ENCODE measurements at places on chromosomes 3 and 15.

DNA sequence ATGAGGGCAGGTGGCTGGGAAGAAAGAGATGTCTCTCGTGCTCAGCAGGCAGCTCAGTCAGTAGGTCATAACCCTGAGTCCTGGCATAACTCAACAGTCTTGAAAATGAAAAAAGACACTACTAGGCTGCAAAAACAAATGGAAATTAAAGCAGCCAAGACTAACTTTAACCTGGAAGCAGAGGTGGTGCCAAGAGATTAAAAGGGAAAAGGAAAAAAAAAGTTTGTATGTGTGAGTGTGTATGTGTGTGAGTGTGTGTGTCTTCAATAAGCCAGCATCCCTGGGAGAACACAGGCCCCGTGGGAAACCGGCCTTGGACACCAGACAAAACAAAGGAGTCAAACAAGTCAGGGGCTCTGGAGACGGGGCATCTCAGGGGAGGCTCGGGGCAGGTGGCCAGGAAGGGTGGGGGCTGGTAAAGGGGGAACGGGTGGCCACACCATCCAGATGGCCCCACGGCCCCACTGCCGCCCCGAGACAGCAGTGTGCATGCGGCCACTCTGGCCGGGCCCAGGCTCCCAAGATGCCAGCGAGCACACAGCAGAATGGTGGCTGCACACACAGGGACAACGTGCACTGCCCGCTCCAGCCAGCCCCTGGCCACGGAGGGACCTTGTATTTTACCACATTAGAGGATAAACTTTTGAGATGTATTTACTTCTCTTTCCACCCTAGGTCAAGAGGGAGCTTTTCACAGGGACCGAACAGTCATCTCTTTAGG lies 23.8 kb downstream of the CYFIP1 start:
- DNase-seq = no peak

GRCh38 chr3:170322566-170323269 lies 34.8 kb upstream of the SKIL start:
- no peak for DNase-seq

DNA sequence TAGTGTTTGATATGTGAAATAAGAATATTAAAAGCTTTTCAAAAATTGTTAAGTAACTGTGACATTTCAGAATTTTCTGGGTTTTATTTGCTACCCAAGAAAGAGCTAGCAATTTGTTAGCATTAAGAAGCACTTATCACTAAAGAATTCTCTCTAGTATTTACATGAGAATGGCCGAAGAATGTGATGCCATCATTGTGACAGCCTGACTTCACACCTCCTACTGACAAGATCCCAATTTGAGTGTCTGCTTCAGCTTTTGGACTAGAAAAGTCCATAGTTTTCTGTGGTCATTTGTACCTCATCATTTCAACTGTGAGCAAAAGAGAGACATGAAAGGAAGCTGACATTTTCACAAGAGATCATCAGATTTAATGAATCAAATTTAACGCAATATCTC lies 548.1 kb upstream of the AGTR1 start:
- no peak for DNase-seq

DNA sequence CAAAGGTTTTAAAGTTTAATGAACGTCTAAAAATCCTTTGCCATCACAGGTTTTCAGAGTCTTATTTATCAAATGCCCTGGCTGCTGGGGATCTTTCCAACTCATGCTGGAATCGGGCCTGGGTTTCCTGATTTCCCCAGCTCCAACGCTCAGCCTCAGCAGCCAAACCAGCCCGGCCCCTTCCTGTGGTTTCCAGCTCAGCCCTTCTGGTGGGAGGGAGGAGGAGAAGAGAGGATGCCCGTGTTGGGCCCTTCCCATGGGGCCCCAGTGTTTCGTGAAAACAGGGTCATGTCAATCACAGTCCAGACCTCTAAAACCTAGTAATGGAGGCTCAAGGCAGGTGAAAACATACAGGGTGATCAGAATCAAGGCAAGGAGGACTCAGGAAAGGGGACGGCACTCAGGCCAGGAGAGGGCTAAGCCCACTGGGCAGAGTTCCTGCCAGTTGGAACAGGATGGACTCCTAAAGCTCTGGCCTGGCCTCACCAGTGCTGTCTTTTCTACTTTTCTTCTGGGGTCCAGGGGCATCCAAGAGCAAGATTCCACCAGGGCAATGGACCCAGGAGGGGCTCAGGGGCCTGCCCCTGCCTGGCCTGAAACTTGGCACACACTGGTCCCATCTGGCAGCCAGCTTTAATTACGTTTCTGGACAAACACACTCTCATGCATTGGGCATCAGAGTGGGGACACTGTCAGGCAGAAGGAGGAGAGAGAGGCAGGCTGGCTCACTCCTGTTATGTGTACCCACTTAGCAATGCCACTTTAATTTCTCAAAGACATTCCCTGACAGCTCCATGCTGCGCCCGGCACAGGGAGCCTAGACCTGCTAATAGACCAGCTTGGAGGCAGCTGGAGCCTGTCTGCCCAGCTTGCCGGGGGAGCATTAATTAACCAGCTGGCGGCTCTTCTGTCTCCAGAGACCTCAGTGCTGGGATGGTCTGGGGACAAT lies 194.6 kb downstream of the FAM43A start:
- DNase-seq = peak; percentile 35

DNA sequence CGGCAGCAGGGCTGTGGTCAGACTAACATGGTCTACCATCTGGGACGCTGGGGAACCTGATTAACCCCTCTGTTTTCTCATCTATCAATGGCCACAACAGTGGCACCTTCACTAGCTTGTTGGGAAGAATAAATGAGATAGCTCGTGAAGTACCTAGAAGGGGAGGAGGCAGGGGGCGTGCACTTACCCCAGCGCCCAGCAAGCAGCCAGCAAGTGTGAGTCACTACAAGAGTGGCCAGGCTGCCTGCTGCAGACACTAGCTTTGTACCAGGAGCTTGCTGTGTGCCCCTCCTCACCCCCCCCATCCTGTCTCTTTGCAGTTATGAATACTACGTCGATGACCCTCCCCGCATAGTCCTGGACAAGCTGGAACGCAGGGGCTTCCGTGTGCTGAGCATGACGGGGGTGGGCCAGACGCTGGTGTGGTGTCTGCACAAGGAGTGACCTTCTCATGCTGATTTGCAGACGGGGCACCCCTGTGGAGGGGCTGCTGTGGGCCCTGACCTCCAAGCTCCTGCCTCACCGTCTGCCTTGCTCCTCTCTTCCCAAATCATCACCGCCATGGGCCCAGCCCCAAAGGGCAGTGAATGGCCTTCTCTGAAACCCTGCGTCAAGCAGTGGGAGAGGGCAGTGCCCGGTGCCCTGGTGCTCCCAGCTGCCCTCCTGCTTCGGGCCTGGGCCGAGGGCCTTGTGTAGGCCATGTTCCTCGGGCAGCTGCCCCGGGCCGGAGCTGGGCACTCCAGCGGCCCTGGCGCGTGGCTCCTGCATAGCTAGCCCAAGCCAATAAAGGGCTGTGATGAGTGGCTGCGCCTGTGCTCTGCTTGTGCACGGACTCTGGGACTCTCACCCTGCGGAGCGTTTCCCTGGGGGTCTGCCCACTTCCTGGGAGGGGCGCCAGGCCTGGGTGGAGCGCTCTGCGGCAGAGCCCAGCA lies 2.6 kb upstream of the C15orf62 start:
- DNase-seq = no peak

- no peak for DNase-seq
Observed at GRCh38 chr3:139561959-139562676, 22.6 kb upstream of the RBP1 start.

- DNase-seq = no peak
Observed at GRCh38 chr15:61871926-61872522, 188.2 kb downstream of the VPS13C start.

- no peak for DNase-seq
Observed at GRCh38 chr15:98798375-98798893, 150.1 kb downstream of the IGF1R start.

- DNase-seq = peak; percentile 58
Observed at GRCh38 chr3:143121241-143122088, 1.9 kb downstream of the CHST2 start.

DNA sequence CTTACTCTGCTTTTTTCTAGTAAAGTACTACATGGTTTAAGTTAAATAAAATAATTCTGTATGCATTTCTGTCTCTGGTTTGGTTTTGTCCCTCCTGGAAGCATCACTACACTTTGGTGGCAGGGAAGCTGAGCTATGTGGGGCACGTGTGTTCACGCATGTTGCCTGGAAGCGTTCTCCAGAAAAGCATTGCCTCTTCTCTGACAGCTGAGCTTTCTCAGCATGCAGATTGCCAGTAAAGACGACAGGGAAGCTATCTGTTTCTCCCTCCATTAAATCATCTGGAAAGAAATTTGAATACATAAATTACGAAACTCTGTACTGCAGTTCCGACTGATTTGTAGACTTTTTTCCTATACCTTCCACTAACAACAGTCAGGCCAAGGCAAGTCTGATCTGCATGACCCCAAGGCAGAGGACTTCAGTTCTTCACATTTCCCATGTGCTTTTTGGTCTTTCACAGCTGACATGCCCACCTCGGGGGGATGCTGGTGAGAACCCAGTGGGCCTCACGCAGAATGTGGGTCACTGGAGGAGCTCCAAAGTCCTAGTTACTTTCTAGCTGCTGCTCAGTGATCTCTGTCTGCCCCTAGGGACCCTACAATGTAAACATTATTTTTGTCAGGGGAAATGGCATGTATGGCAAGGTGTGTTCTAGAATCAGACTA lies 43.0 kb downstream of the PGPEP1L start:
- DNase-seq = no peak

DNA sequence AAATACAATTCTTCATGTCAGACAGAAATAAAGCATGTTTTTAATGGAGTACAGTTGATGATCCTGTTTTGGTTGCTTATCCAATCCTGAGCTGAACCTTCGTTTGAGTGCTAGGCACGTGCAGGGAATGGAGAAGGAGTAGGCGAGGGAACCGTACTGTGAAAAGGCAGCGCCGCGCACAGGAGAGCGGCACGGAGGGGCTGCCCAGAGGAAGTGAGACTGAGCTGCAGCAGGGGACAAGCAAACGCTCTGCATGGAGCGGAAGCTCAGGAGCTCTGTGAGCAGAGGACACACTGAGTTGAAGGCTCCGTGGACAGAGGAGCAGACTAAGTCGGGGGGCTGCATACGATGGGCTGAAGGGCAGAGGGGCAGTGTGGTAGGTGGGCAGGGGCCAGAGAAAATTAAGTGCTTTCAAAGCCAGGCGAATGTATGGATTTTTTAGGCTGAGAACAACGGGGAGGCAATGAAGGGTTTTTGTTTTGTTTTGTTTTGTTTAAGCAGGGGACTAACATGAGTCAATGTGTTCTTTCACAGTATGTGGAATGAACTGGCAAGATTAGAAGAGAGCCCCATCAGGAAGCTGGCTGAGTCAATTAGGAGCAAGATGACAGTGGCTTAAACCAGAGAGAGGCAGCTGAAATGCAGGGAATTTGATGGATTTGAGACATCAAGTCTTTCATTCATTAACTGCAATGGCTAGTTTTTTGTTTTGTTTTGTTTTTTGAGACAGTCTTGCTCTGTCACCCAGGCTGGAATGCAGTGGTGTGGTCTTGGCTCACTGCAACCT lies 23.8 kb upstream of the TM2D3 start:
- no peak for DNase-seq

DNA sequence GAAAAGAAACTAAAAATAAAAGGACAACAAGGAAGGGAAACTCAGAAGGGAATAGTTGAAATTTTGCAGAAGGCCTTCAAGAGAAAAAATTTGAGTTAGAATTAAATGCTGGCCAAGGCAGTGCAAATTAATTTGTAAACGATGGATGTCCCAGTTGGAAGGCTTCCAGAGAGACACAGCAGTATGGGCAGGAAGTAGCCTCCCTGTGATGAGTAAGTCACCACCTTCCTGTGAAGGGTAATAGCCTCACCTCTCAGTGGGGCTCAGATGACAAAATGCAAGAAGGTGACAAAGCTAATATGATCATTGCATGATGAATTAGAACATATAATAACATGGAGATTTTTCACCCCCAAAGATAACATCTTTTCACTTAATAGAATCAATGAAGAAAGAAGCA lies 27.3 kb upstream of the TMCO5A start:
- DNase-seq = no peak

GRCh38 chr3:135165260-135165659 lies 370.2 kb downstream of the EPHB1 start:
- DNase-seq = no peak

DNA sequence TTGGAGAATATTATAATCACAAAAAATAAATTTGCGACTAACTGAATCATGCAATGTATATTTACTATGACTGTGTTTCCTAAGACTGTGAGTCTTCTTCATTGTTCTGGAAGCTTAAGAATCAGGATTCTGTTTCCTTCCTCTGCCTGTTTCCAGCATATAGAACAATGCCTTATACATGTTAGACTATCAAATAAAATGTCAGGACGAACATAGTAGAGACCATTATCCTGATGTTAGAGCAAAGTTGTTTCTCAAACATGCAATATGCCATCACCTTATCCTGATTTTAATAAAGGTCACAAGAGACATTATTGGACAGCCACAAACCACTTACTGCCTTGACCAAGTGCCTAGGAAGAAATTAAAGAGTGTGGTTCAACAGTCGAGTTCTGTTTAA lies 457.4 kb upstream of the AGTR1 start:
- no peak for DNase-seq

DNA sequence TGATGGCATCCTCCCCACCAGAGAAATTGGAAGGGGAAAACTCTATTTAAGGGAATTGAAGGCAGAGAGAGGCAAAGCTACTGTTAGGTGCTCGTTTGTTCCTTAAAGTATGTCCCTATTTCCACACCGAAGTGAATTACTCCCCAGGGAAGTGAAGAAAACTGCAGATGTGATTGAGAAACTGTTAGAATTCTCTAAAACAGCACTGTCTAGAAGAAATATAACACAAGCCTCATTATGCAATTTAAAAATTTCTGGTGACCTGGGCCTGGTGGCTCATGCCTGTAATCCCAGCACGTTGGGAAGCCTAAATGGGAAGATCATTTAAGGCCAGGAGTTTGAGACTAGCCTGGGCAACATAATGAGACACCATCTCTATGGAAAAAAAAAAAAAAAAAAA lies 305.0 kb downstream of the SHQ1 start:
- DNase-seq = peak; percentile 60

DNA sequence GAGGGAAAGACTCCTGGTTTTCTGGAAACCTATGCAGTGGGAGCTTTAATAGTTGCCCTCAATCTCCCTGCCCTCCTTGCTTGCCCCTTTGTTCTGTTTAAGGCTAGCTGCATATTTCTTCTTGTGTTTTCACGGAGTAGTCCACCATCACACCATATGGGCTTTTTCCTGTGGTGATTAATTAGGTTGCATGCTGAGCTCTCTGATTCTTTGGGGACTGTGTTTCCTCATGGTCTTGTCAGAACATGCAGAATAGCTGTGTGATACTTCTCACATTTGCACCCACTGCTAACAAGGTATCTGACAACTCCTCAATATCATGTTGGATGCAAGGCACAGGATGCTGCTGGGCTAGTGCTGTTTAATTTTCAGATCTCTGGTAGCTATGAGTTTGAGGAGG lies 139.6 kb downstream of the PTPRG start:
- DNase-seq = no peak

DNA sequence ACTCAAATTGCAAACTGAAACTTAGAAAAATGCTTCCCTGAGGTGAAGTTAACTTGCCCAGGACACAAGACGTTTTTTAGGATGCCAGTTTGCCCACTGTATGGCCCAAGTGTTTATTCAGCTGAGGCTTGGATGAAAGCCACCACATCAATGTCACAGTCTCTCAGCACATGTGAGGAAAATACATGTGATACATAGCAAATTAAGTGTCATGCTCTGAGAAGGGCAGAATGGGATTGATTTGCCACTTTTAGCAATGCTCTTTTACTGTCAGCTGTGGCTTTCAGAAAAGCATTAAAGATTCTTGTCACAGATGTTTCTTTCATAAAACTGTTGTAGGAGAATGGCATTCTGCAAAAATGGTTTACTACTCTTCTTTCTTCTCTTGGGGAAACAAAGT lies 165.5 kb downstream of the ZIC1 start:
- DNase-seq = no peak

Data from inflammatory macrophage (primary cell).